Thoracic aorta (tissue), 2 donors: ENCODE measurements at places on chromosomes 5 and 9.

DNA sequence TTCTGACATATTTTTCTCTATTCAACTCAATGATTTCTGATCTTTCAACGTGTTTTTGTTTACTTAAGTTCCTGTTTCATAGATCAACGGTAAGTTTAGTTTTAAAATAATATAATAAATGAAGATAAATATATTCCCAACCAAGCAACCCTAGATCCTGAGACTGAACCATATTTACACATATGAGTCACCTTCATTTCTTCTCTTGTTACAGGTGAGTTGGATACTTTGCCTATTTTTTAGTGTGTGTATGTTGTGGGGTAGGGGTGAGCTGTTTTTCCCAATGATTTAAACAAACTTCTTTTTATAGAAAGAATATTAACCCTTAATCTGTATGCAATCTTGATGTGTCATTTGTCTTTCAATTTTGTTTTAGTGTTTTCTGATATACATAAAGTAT is 186.9 kb downstream of the MCTP1 start:
- no peak for DNase-seq
- H3K27ac ChIP-seq, result no peak overlapping the region
- H3K36me3 ChIP-seq, result no peaks in the 10 kb centered on the region
- no peaks in the 10 kb centered on the region for H3K27me3 ChIP-seq
- H3K4me1 ChIP-seq, result no peaks in the 10 kb centered on the region

DNA sequence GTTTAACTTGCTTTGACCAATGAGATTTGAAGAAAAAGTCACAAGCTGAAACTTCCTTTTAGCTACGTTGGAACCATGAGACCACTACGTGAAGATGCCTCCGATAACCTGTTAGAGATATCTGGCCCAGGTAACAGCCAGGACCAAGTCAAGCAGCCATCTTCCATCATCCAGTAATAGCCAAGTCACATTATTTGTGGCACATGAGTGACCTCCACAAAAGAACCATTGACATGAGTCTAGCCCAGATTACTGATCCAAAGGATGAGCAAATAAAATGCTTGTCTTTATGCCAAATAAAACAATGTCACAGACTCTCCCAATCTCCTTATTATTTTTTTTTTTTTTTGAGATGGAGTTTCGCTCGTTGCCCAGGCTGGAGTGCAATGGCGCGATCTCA is 1.6 kb downstream of the DEPDC1B start:
- no peaks in the 10 kb centered on the region for H3K36me3 ChIP-seq
- H3K27me3 ChIP-seq, result no peaks in the 10 kb centered on the region
- H3K4me3 ChIP-seq, result no peak overlapping the region
- DNase-seq, result no peak
- no peak overlapping the region for H3K27ac ChIP-seq

- DNase-seq, result no peak
- H3K4me1 ChIP-seq, result no peaks in the 10 kb centered on the region
- H3K27me3 ChIP-seq, result no peaks in the 10 kb centered on the region
- H3K36me3 ChIP-seq, result no peaks in the 10 kb centered on the region
- H3K4me3 ChIP-seq, result no peak overlapping the region
Measured at GRCh38 chr5:173490681-173491080, 125.8 kb downstream of the BOD1 start.

DNA sequence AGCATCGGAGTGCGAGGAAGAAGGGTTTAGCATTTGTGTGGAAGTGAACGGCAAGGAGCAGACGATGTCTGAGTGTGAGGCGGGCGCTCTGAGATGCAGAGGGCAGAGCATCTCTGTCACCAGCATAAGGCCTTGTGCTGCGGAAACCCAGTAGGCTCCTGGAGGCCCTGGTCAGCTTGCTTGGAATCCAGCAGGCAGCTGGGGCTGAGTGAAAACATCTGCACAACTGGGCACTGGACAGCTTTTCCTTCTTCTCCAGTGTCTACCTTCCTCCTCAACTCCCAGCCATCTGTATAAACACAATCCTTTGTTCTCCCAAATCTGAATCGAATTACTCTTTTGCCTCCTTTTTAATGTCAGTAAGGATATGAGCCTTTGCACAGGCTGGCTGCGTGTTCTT is 72.1 kb downstream of the C7 start:
- H3K4me3 ChIP-seq, result no peak overlapping the region
- no peak for DNase-seq
- H3K4me1 ChIP-seq, result no peaks in the 10 kb centered on the region
- no peaks in the 10 kb centered on the region for H3K36me3 ChIP-seq
- no peak overlapping the region for H3K27ac ChIP-seq

DNA sequence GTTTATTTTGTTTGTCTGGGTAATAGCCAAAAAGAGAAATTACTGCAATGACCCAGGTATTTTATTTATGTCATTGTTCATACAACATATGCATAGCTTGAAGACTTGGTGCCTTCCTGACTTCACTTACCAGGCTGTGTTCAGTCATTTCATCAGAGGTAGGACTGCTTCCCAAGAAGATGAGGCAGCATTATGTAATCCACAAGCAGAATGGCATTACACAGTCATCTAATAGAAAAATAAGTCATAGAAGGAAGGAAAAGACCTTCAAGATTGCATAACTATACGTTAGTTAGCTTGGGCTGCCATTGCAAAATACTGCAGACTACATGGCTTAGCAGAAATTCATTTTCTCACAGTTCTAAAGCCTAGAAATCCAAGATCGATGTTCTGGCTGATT is 167.5 kb downstream of the NMUR2 start:
- DNase-seq, result no peak
- H3K4me1 ChIP-seq, result no peaks in the 10 kb centered on the region
- no peak overlapping the region for H3K27ac ChIP-seq
- no peaks in the 10 kb centered on the region for H3K36me3 ChIP-seq

- no peaks in the 10 kb centered on the region for H3K27me3 ChIP-seq
- H3K4me1 ChIP-seq, result peaks cover 13% of the 10 kb centered on the region
- no peak for DNase-seq
- H3K4me3 ChIP-seq, result no peak overlapping the region
Measured at GRCh38 chr9:87122947-87123685, 175.8 kb upstream of the GAS1 start.

GRCh38 chr9:132644251-132644650 is 25.5 kb downstream of the DDX31 start:
- no peak for DNase-seq
- no peaks in the 10 kb centered on the region for H3K4me1 ChIP-seq
- peaks cover 64% of the 10 kb centered on the region for H3K36me3 ChIP-seq
- no peaks in the 10 kb centered on the region for H3K27me3 ChIP-seq
- H3K27ac ChIP-seq, result no peak overlapping the region

DNA sequence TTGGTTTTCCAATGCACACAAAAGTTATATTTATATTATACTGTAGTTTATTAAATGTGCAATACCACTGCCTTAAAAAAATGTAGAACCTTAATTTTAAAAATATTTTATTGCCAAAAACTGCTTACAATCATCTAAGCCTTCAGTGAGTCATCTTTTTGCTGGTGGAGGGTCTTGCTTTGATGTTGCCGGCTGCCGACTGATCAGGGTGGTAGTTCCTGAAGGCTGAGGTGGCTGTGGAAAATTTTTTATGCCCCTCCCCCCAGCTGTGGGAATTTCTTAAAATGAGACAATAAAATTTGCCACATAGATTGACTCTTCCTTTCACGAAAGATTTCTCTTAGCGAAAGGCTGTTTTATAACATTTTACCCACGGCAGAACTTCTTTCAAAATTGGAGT is 75.9 kb upstream of the SLC25A51 start:
- H3K36me3 ChIP-seq, result no peaks in the 10 kb centered on the region
- no peak overlapping the region for H3K27ac ChIP-seq
- no peaks in the 10 kb centered on the region for H3K27me3 ChIP-seq
- no peak for DNase-seq

DNA sequence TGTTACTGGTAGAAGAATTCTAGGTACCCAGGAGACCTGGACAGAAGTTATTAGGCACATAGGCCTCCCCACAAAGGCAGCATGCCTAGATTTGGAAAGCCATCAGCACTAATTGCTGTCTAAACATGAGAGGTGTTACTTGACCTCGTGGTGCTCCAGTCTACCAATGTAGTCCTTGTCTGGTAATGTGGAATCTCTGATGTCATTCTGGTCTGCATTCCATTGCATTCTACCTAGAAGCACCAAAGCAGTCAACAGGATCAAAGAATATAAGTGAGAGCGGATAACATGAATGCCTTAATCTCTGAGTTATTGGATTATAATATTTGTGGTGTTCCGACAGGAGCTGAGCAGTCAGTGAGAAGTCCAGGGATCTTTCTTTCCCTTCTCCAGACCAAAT is 175.2 kb downstream of the PSAT1 start:
- no peaks in the 10 kb centered on the region for H3K27me3 ChIP-seq
- no peaks in the 10 kb centered on the region for H3K36me3 ChIP-seq
- no peak for DNase-seq
- no peak overlapping the region for H3K4me3 ChIP-seq
- no peak overlapping the region for H3K27ac ChIP-seq

GRCh38 chr9:115717711-115718173 is 435.8 kb upstream of the PAPPA start:
- H3K4me1 ChIP-seq, result no peaks in the 10 kb centered on the region
- no peak overlapping the region for H3K4me3 ChIP-seq
- no peaks in the 10 kb centered on the region for H3K36me3 ChIP-seq
- no peaks in the 10 kb centered on the region for H3K27me3 ChIP-seq
- H3K27ac ChIP-seq, result no peak overlapping the region

GRCh38 chr5:143979044-143979690 is 167.2 kb downstream of the HMHB1 start:
- H3K4me1 ChIP-seq, result no peaks in the 10 kb centered on the region
- no peak overlapping the region for H3K4me3 ChIP-seq
- H3K27me3 ChIP-seq, result no peaks in the 10 kb centered on the region
- DNase-seq, result no peak

DNA sequence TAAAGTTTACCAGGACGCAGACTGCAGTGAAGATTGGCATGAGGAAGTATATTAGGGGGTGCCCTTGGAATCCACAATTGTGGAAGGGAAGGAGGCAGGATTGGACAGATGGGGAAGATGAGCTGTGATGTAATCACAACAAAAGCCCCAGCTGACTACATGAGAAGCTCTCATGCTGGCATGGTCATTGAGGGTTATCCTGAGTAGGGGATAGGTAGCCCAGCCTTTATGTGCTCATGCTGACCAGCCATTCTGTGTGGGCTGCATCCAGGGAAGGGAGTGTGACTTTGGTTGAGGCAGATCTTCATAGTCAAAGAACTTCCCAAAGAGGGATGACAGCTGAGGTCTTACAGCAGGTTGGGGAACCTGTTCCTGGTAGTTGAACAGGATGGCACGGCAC is 52.0 kb upstream of the RANBP6 start:
- H3K27me3 ChIP-seq, result no peaks in the 10 kb centered on the region
- no peak overlapping the region for H3K27ac ChIP-seq
- H3K4me1 ChIP-seq, result no peaks in the 10 kb centered on the region
- no peak overlapping the region for H3K4me3 ChIP-seq
- no peak for DNase-seq

DNA sequence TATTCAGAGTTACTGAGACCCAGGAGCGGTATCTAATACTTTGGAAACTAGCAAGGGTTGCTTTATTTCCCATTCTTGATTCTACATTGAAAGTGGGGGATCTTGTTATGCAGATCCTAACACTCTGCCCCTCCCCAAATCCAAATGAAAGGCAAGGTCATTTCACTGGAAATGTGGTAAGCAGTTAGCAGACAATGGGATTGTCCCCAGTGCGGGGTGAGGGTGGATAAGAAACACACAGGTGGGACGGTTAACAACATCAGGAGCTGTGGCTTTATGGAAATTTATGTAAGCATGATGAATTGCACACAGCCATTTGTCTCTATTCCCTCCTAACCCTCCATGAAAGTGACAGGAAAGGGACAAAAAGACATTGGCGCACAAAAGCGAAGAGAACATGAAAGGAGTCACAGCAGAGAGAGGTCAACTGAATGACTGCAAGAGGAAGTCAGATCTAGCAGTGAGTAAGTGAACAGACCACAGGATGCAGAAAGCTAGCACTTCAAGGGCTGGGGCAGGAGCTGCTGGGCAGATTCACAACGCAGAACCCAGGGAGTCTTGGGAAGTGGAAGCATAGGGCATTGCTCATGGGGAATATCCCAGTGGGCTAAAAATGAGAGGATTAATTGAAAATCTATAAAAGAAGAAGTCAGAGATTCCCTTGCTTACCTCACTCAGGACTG is 184.4 kb downstream of the HSD17B3 start:
- H3K27ac ChIP-seq, result no peak overlapping the region
- H3K27me3 ChIP-seq, result no peaks in the 10 kb centered on the region
- DNase-seq, result no peak
- H3K36me3 ChIP-seq, result no peaks in the 10 kb centered on the region
- H3K4me3 ChIP-seq, result no peak overlapping the region

GRCh38 chr9:97958812-97959511 is 21.0 kb upstream of the HEMGN start:
- no peak overlapping the region for H3K27ac ChIP-seq
- H3K4me1 ChIP-seq, result no peaks in the 10 kb centered on the region
- H3K27me3 ChIP-seq, result no peaks in the 10 kb centered on the region

GRCh38 chr5:154972476-154973080 is 31.7 kb downstream of the MRPL22 start:
- H3K36me3 ChIP-seq, result no peaks in the 10 kb centered on the region
- no peak for DNase-seq
- H3K27me3 ChIP-seq, result no peaks in the 10 kb centered on the region
- no peaks in the 10 kb centered on the region for H3K4me1 ChIP-seq

DNA sequence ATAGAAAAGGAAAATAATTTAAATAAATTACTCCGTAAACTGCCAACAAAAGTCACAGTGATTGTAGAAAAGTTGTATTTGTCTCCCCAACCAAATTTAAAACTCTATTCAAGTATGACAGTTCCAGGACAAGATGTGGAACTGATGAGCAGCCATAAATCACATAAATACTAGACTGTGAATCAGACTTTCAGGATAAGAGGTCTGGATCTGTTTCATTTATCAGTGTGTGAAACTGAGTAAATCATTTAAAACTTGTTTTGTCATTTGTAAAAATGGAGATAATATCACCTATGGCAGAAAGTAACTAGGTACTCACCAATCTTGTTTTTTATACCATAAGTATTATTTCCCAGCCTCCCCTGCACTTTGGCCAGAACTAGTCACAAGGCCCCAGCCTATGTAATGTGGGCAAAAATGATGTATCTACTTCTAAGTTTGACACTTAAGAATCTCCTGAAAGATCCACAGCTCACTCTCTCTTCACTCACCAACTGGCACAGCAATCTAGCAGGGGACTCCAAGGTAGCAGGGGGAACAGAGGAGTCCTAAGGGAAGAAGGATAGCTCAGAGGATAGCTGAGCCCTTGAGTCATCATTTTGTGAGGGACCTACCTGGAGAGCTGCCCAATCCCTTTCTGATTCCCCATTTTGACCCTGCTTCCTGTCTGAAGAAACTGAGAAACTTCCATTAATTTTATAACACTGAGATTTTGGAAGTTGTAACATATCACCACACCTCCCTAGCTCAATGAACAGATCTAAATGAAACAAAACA is 31.6 kb downstream of the TMEM161B start:
- no peaks in the 10 kb centered on the region for H3K36me3 ChIP-seq
- no peaks in the 10 kb centered on the region for H3K27me3 ChIP-seq
- no peak overlapping the region for H3K27ac ChIP-seq
